ENCODE measurements at places on chromosomes 6 and 20.

- DNase-seq = no peak
Observed at GRCh38 chr6:16539086-16539931, 222.0 kb downstream of the ATXN1 start.

DNA sequence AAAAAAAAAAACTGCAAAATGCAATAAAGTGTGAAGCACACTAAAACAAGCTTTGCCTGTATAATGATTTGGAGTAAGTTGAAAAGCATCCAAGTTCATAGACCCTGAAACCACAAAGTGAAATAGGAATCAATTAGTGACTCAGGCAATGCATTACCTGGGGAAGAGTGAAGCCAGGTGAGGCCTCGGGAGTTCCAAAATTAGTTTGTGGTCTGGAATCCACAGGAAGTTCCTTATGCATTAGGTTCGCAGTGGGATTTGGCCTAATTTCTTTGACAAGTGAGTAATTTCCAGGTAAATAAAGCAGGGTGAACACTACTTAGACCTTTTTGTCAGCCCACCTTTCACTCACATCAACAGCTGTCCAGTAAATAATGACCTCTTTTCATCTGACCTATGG, 490.8 kb downstream of the CBLN4 start:
- no peak for DNase-seq

DNA sequence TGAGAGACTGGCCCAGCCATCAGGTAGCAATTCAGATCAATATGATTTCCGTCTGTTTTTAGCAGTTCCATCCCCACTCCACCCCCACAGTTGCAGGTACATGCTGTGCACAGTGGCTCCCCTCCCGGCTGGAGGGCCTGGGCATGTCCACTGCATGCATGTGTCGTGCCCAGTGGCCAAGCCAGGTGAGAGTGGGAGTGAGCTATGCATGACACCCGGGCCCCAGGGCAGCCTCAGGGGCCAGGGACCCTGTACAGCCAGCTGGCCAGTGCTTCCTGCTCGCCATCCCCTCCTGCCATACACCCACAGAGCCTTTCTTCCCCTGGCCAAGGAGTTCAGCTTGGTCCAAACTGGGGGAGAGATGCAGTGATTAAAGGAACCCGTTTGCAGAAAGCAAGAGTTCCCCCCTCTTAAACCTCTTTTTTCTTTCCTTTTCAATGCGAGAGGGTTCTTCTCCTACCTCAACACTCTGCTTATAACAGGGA, 135.3 kb downstream of the THBS2 start:
- DNase-seq = no peak

GRCh38 chr6:68638230-68638900, 3.3 kb downstream of the ADGRB3 start:
- DNase-seq = peak; percentile 48

DNA sequence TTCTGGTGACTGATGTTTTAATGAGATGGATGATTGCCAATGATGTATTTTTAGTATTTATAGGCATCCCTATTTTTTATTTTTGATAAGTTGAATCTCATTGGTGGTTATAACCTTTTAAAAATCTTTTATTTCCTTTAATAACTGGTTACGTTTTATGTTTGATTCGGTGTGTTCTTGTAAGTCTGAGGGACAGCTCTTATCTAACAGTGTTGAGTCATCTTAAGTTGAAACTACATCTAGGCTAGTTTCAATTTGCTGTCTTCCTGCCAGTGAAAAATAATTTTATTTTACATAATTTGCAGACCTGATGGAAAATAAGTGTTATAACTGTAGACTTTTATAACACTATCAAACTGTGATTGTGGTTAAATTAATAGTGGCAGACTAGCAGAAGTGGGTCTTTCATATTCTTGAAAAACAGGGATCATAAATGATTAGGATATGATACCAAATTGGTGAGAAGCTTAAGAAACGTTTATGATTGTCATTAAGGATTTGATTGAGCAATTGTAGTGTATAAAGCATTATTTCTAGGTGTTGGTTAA, 4.6 kb downstream of the AFDN start:
- no peak for DNase-seq

DNA sequence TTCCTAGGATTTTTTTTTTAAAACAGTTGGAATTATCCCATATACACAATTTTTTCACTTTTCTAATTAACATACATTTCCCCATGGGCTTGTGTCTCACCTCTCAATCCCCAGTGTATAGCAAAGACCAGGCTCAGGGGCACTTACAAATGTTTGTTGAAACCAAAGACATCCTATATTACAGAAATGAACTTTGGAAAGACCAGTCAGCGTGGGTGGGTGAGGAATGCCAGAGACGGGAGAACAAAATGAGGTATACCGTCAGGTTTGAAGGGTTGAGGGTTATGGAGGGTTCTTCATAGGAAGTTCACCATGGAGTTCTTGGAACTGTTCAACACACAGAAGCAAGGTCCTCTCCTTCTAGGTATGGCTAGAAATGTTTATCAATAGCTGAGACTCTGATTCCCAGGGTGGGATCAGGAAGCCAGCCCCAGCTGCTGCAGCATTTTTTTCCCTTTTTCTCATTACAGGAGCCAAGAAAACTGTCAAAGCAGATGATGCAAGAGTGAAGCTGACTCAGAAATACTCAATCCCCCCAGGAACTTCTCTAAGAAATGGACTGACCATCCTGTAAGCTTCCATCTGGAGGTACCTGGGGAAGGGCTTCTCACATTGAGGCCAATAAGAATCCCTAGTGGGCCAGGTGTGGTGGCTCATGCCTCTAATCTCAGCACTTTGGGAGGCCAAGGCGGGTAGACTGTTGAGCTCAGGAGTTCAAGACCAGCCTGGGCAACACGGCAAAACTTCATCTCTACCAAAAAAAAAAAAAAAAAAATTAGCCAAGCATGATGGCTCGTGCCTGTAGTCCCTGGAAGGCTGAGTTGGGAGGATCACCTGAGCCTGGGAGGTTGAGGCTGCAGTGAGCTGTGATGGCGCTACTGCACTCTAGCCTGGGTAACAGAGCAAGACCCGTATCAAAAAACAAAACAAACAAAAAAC, 15.9 kb upstream of the TBC1D20 start:
- no peak for DNase-seq

DNA sequence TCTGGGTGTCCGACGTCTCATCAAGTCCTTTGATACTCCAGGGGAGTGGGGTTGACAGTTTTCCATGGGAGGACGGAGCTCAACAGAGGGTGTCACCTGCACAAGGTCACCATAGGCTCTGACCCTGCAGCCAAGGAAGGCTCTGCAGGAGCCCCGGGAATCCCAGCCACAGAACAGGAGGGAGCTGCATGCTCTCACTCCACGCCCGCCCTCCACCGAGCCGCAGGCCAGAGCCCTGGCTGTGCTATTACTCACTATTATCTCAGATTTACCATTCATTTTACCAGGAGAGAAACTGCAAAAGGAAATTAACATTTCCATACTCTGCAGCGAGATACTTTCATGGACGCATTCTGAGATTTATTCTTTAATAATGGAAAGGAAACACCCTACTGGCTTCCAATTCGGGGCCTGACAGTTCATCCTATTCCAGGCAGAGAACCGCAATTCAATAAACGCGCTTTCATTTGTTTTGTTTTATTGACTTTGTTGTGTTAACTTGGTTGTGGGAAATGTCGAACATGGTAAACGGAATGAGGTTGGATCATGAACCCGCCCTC, 18.3 kb upstream of the NTSR1 start:
- no peak for DNase-seq

DNA sequence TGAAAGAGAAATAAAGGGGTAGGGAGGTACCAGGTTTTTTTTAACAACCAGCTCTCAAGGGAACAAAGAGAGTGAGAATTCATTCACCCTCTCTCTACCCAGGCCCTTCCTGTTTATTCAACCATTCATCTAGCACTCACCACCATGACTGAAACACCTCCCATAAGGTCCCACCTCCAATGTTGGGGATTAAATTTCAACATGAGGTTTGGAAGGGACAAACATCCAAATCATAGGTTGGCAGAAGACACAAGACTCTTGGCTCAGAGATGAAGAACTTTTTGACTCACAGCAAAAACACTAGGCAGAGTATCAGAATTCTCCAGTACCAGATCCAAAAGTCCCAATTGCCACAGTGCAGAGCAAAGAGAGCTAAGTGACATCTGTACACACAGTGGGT, 186.3 kb downstream of the EDN1 start:
- DNase-seq = no peak

DNA sequence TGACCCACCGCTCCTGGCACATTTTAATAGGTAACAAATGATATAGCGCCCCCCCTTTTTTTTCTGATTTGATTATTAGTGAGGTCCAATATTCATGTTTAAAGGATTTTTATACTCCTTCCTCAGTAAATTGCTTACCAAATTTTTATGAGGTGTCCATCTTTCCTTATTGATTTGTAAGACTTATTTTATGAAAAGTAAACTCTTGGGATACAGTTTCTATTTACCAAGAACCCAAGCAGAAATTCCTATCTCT, 25.1 kb downstream of the TRIM27 start:
- DNase-seq = no peak

Data from AML-193 (cell line).